ENCODE measurements at places on chromosomes 11 and 22. TPM values are rescaled to one million over a fixed set of nuclear protein-coding genes. Genes with fewer than 3 reads are reported as not detected.

Gene WNT7B
- total RNA-seq: 0.16 TPM

Gene OR51E2
- total RNA-seq: not detected

Gene HBD
- not detected for total RNA-seq

Gene TRPM5
- 0.88 TPM for total RNA-seq

Gene TMEM132A
- 36.7 TPM for total RNA-seq

Gene MN1
- 2.6 TPM for total RNA-seq

Gene MOV10L1
- 0.19 TPM for total RNA-seq

Gene OR5A1
- total RNA-seq: not detected

Gene OR5B21
- total RNA-seq: not detected

Gene BIK
- total RNA-seq: 1.0 TPM

Gene KBTBD3
- total RNA-seq: 6.2 TPM

Gene OR2AG1
- not detected for total RNA-seq

Gene SLC2A11
- total RNA-seq: 17.6 TPM

Gene GLYATL2
- not detected for total RNA-seq

Gene CHADL
- total RNA-seq: 1.7 TPM

Gene GRM5
- total RNA-seq: 0.06 TPM

GRCh38 chr11:118212131-118212725, 12.6 kb downstream of the JAML start:
- no peaks in the 10 kb centered on the region for H3K4me1 ChIP-seq
- no peak overlapping the region for H3K27ac ChIP-seq
- no peaks in the 10 kb centered on the region for H3K36me3 ChIP-seq
- no peak overlapping the region for H3K4me3 ChIP-seq
- DNase-seq: no peak

DNA sequence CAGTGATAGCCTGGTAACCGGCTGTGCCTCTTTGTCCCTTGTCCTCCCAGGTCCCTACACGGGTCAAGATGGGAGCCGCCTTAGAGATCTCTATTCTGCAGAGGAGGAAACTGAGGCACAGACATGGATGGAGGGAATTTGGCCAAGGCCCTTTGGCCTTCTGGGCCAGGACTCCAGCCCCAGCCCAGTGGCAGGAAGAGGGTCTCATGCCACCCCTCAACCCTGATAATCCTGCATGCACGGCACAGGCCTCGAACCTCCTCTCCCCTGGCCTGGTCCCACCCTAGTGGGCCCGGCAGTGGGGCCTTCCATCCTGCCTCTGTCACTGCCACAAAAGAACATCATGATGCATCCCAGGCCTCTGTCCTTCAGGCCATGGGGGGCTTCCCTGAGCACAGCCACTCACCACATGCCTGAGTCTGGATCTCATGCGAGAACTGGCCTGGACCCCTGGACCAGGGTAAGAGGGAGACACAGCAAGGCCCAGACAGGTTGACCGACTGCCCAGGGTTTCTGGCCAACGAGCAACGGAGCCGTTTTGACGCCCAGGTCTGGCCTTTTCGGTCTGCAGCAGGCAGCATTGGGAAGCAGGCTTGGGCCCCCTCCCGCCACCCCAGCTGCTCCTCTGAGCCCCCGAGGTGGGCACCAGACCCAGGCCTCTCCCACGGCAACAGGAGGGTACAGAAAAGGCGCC, 6.5 kb downstream of the LINC01488 start:
- no peak overlapping the region for H3K27ac ChIP-seq
- DNase-seq: no peak
- no peaks in the 10 kb centered on the region for H3K36me3 ChIP-seq

DNA sequence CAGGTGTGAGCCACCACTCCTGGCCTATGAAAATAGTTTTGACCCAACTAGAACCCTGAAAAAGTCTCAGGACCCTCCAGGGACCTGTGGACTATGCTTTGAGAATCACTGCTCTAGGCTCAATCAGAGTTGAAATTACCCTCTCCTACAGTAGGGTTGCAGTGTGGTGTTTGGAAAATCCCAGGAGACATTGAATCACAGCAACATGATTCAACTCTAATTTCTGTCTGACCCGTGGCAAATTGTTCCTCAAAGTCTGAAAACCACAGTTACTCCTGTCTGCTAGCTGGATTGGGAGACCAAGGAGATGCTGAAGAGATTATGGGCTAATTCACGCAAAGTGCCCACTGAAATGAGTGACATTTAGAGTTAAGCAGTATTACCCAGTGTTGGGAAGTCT, 5.4 kb upstream of the MTMR3 start:
- H3K36me3 ChIP-seq: no peaks in the 10 kb centered on the region
- no peak overlapping the region for H3K27ac ChIP-seq
- no peak for DNase-seq
- H3K27me3 ChIP-seq: no peaks in the 10 kb centered on the region
- H3K4me1 ChIP-seq: no peaks in the 10 kb centered on the region

- H3K27me3 ChIP-seq: no peaks in the 10 kb centered on the region
- H3K27ac ChIP-seq: no peak overlapping the region
- no peak for DNase-seq
- H3K4me3 ChIP-seq: no peak overlapping the region
- no peaks in the 10 kb centered on the region for H3K36me3 ChIP-seq
Measured at GRCh38 chr11:116828632-116829524, 829 bp upstream of the APOC3 start.

GRCh38 chr11:72244060-72244360, at the start of gene PHOX2A:
Gene PHOX2A, minus strand, starts transcription at chr11:72244176. Its CDS starts 172 bp downstream, at chr11:72244004.
- peaks cover 5% of the 10 kb centered on the region for H3K27me3 ChIP-seq
- H3K4me1 ChIP-seq: no peaks in the 10 kb centered on the region
- H3K36me3 ChIP-seq: no peaks in the 10 kb centered on the region
- no peak within 1 kb of the TSS for H3K27ac ChIP-seq

GRCh38 chr22:37503183-37503683, 16.0 kb downstream of the CARD10 start:
- no peak overlapping the region for H3K4me3 ChIP-seq
- H3K27ac ChIP-seq: peak overlapping the region; percentile 88
- no peak for DNase-seq
- H3K27me3 ChIP-seq: no peaks in the 10 kb centered on the region
- peaks cover 14% of the 10 kb centered on the region for H3K36me3 ChIP-seq

DNA sequence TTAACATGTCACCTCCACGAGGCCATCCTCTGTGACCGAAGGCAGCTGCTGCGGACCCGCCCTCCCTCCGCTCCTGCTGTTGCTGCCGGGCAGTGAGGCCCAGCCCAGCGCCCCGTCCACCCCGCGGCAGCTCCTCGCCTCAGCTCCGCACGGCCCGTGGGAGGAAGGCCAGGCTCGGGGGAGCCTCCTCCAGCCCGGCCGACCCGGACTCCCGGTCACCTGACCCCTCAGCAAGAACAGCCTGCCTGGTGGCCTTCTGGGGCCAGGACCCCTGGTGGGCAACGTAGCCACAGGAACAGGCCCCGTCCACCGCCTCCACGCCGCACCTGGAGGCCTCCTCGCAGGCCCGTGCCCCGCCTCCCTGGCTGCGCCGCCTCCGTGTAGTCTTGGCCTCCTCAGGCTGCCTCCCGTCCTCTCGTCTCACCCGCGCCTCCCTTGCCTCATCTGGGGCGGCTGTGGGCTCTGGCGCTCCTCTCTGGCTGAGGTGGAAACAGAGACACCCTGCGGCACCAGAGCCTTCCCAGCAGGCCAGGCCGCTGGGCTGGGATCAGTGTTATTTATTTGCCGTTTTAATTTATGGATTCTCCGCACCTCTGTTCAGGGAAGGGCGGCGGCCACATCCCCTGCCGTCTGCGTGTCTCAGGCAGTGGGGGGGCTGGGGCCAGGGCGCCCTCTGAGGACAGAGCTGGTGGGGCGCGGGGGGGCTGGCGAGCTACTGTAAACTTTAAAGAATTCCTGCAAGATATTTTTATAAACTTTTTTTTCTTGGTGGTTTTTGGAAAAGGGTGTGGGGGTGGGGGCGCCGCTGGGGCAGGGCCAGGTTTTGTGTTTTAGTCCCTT, 25.4 kb downstream of the MOB2 start:
- no peak overlapping the region for H3K4me3 ChIP-seq
- no peaks in the 10 kb centered on the region for H3K4me1 ChIP-seq
- H3K36me3 ChIP-seq: no peaks in the 10 kb centered on the region
- no peak overlapping the region for H3K27ac ChIP-seq

- H3K27ac ChIP-seq: no peak overlapping the region
- H3K36me3 ChIP-seq: no peaks in the 10 kb centered on the region
- H3K27me3 ChIP-seq: no peaks in the 10 kb centered on the region
- DNase-seq: no peak
- no peak overlapping the region for H3K4me3 ChIP-seq
Measured at GRCh38 chr11:64627371-64627770, 36.4 kb downstream of the SLC22A12 start.

- H3K27me3 ChIP-seq: no peaks in the 10 kb centered on the region
- H3K4me1 ChIP-seq: no peaks in the 10 kb centered on the region
- no peak overlapping the region for H3K27ac ChIP-seq
- H3K4me3 ChIP-seq: no peak overlapping the region
- DNase-seq: peak; percentile 78
Measured at GRCh38 chr22:17167486-17167885, 8.4 kb upstream of the HDHD5 start.

- H3K36me3 ChIP-seq: no peaks in the 10 kb centered on the region
- peak overlapping the region; percentile 94 for H3K27ac ChIP-seq
Measured at GRCh38 chr22:42993651-42994275, 21.2 kb downstream of the PACSIN2 start.

- no peaks in the 10 kb centered on the region for H3K36me3 ChIP-seq
- H3K4me1 ChIP-seq: peaks cover 6% of the 10 kb centered on the region
- H3K27ac ChIP-seq: peak overlapping the region; percentile 95
- H3K27me3 ChIP-seq: no peaks in the 10 kb centered on the region
- peak overlapping the region; percentile 74 for H3K4me3 ChIP-seq
Measured at GRCh38 chr11:108592591-108593213, 866 bp downstream of the EXPH5 start.

DNA sequence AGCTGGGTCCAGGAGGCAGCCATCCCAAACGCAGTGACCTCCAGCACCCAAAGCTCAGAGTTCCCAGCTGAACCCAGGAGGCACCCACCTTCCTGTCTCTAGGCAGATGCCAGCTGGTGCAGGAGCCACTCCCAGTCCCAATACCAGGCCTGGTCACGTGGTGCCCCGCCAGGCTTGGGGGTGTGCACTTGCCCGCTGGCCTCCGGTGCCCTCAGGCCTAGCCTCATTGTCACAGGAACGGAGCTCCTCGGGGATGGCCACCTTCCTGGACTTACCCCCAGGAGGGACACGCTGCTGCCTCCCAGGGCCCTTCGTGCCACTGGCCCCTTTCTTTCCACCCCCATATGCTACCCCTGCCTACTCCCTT, 4.6 kb downstream of the BID start:
- no peak for DNase-seq
- H3K4me1 ChIP-seq: peaks cover 3% of the 10 kb centered on the region
- no peak overlapping the region for H3K27ac ChIP-seq
- no peak overlapping the region for H3K4me3 ChIP-seq
- no peaks in the 10 kb centered on the region for H3K36me3 ChIP-seq

GRCh38 chr11:34988294-34989255, 72.2 kb downstream of the PDHX start:
- H3K36me3 ChIP-seq: peaks cover 7% of the 10 kb centered on the region
- peaks cover 12% of the 10 kb centered on the region for H3K4me1 ChIP-seq
- no peak for DNase-seq
- H3K4me3 ChIP-seq: no peak overlapping the region
- H3K27me3 ChIP-seq: no peaks in the 10 kb centered on the region
- no peak overlapping the region for H3K27ac ChIP-seq

DNA sequence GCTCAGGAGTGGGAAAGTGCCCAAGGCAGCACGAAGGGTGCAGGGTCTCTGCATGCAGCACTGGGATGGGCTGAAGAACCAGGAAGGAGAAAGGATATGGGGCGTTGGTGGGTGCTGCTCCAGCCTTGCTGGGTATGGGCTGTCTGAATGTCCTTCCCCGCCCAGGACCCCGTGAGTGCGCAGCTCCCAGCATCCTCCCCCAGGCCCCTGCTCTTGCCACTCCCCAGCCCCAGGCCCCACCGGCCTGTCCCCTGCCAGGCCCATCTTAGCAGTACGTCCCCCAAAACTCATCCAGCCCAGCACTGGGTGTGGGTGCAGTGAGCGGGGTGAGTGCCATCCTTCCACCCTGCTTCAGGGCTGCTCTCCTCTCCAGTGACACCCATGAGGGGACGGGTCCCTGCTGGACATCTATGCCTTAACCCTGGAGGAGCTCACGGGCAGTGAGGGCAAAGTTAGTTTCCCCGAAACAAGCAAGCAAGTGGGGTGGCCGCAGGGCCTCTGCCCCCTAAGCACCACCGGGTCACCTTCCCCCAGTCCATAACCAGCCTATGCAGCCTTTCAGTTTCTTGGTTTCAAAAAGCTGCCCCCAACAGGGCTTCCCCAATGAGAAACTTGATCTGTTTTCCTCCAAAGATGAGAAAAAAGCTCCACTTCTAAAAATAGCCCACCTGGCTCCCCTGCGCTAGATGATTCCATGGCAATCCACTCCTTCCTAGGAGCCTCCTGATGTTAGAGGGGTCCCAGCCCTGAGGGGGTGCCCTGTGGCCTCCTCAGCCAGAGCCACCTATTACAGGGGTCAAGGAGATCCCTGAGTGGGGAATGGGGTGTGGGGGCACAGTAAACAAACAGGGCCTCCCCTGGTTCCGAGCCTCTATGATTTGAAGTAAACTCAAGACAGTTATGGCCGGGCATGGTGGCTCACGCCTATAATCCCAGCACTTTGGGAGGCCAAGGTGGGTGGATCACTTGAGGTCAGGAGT, 103.8 kb downstream of the MORC2 start:
- no peaks in the 10 kb centered on the region for H3K4me1 ChIP-seq
- H3K27ac ChIP-seq: no peak overlapping the region
- H3K36me3 ChIP-seq: no peaks in the 10 kb centered on the region
- no peaks in the 10 kb centered on the region for H3K27me3 ChIP-seq

- DNase-seq: no peak
- H3K27me3 ChIP-seq: no peaks in the 10 kb centered on the region
- H3K4me1 ChIP-seq: no peaks in the 10 kb centered on the region
- H3K4me3 ChIP-seq: no peak overlapping the region
Measured at GRCh38 chr22:44594951-44595350, 96.9 kb upstream of the RTL6 start.

GRCh38 chr22:39428597-39429071, 28.2 kb upstream of the MGAT3 start:
- no peak overlapping the region for H3K4me3 ChIP-seq
- no peaks in the 10 kb centered on the region for H3K27me3 ChIP-seq
- no peaks in the 10 kb centered on the region for H3K4me1 ChIP-seq
- peaks cover 56% of the 10 kb centered on the region for H3K36me3 ChIP-seq

- H3K4me3 ChIP-seq: no peak overlapping the region
- H3K27ac ChIP-seq: no peak overlapping the region
- no peak for DNase-seq
- no peaks in the 10 kb centered on the region for H3K4me1 ChIP-seq
Measured at GRCh38 chr11:13781153-13781552, 112.7 kb downstream of the FAR1 start.

DNA sequence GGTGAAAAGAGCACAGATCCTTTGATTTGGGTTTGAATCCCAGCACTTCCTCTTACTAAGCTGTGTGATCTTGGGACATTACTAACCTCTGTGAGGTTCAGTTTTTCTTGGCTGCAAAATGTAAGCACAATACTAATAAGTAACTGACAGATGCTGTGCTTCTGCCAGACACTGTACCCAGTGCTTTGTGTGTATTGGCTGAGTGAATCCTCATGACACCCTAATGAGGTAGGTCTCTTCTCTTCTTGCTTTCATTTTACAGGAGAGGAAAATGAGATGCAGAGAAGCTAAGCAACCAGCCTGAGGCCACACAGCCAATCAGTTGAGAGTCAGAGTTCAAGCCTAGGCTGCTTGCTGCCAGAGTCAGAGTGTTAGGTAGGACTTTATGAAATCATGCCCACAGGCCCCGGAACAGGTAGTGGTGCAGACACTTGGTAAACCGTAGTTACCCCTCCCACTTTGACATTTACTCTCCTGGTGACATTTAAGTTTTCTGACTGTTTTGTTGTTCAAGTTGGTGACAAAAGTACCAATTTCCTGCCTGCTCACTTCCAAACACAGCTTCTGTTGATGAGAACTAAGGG, 21.2 kb downstream of the PTPRJ start:
- no peaks in the 10 kb centered on the region for H3K36me3 ChIP-seq
- H3K4me3 ChIP-seq: no peak overlapping the region
- no peaks in the 10 kb centered on the region for H3K27me3 ChIP-seq
- H3K27ac ChIP-seq: no peak overlapping the region

Data from pancreas (tissue), 10 donors.